GM10248 (cell line): ENCODE measurements at places on chromosomes 7 and 10.

DNA sequence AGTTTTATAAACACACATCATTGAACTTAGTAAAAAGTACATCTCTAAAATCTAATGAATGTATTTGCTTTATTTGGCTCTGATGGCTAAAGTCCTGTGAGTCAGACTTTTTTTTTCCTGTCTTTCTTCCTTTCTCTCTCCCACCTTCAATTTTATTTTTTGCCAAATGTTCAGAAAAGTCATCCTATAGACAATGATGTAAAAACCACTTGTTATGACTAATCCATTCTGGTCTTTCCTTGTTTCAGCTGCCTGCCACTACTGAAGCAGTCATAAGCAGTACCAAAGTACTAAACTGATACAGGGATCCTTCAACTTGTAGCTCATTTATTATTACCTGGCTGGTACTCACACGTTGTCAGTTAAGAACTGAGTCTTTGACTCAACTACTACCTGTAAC, 23.9 kb downstream of the HECTD2 start:
- DNase-seq: no peak

DNA sequence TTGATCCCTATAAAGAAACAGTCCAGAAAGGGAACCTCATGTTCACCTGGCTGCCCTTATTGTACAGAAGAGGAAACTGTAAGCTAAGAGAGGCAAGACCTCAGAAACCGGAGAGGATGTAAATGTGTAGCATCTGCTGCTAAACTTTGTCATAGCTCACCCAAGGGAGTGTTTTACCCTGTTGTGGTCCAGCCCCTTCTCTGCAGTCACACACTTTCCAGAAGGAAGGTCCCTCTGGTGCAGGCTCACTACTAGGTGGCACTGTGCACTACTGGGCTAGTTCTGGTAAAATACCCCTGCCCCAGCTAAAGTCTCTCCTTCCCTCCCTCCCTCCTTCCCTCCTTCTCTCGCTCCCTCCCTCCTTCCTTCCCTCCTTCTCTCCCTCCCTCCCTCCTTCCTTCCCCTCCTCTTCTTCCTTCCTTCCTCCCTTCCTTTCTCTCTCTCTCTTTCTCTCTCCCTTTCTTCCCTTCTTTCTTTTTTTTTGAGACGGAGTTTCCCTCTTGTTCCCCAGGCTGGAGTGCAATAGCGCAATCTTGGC, 42.5 kb upstream of the LCOR start:
- peak; percentile 71 for DNase-seq

DNA sequence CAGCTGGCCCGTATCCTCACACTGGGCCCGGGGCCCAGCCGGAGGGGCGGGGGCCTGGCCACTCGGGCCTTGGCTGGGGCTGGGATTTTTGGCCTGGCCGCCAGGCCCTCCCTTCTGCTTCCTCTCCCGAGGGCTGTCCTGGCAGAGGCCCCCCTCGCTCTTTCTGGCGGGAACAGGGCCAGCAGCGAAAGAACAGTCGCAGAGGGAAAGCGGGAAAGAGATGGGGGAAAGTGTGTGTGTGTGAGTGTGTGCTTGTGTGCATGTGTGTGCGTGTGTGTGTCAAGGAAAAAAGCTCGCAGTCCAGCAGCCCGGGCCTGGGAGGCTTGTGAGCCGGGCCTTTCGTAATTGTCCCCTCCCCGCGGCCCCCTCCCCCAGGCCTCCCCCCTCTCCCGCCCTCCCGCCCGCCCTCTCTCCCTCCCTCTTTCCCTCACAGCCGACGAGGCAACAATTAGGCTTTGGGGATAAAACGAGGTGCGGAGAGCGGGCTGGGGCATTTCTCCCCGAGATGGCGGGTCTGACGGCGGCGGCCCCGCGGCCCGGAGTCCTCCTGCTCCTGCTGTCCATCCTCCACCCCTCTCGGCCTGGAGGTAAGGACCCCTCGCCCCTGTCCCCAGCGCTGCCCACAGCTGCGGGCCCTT, at the start of gene ELN:
Gene ELN (plus strand): TSS at position 491 of the 638 bp plus-strand sequence. CDS start 15 bp downstream, at position 506.
- no peak for DNase-seq

GRCh38 chr7:1651031-1651446, 19.0 kb upstream of the ELFN1 start:
- DNase-seq: no peak

- DNase-seq: no peak
Measured at GRCh38 chr7:66189695-66190503, 15.2 kb upstream of the TPST1 start.
